ENCODE measurements at places on chromosomes 6 and 20. TPM values are rescaled to one million over a fixed set of nuclear protein-coding genes. Genes with fewer than 3 reads are reported as not detected.

Gene DZANK1
- polyA plus RNA-seq, result 7.3 TPM

- DNase-seq, result no peak
Observed at GRCh38 chr6:56499095-56499494, 143.6 kb downstream of the DST start.

GRCh38 chr6:132298344-132298949, 102.8 kb downstream of the MOXD1 start:
- DNase-seq, result peak; percentile 43

- no peak for DNase-seq
Observed at GRCh38 chr6:15622045-15622740, 40.6 kb downstream of the DTNBP1 start.

GRCh38 chr6:150499882-150500312, 99.8 kb upstream of the PLEKHG1 start:
- DNase-seq, result no peak

- no peak for DNase-seq
Observed at GRCh38 chr20:2400290-2400689, 19.6 kb downstream of the TGM6 start.

Gene WFDC2
- 123 TPM for polyA plus RNA-seq

DNA sequence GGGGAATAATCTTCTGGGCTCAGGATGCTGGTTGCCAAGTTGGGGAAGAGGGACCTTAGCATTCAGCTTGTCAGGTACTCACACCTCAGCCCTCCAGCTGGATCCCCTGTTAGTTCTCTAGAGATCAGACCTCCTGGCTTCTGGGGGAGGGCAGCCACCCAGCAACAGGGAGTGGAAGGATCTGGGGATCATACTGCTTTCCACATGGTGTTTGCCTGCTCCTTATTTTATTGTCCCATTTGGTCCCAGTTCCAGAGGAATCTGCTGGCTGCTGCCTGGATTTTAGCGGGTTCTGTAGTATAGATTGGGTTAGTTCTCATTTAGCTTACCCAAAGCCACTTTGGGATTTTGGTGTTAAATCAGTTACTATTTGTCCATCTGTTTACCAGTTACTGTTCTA, 29.3 kb downstream of the KAT14 start:
- no peak for DNase-seq

DNA sequence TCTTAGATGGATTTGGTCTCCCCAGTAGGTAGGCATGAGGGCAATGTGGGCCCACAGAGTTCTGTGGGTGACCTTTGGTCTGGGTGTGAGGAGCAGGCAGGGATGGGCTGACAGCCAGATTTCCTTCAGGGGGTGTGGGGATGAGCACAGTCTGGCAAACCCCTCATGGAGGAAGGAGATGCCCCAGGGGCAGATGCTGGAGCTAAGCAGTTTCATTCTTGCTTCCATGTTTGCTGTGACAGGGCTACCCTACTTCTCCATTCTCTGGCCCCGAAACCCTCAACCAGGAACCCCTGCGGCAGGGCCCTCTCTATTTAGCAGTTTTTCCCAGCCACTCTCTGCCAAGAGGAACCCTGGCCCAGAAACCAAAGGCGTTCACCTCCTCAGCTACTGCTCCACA, 40.4 kb downstream of the GCLC start:
- DNase-seq, result no peak

Gene GABRR1
- polyA plus RNA-seq, result 0.95 TPM

DNA sequence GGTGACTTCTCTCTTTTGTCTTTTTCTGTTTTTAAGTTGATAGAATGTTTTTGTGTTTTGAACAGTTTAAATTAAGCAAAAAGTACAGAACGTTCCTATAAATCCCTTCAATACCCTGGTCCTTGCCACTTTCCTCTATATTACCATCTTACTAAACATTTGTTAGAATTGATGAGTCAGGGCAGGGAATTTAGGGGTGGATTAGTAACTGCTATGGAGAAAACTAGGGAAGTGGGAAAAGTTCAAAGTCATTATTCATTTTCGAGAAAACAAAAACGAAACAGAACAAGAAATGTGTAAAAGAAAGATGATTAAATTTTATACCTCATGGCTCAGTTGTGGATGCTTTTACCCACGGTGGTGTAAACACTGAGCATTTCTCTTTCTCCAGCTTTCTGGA, 240.4 kb upstream of the SULF2 start:
- no peak for DNase-seq

Gene PPIL6
- 16.7 TPM for polyA plus RNA-seq

Gene SYCP2L
- 6.1 TPM for polyA plus RNA-seq

DNA sequence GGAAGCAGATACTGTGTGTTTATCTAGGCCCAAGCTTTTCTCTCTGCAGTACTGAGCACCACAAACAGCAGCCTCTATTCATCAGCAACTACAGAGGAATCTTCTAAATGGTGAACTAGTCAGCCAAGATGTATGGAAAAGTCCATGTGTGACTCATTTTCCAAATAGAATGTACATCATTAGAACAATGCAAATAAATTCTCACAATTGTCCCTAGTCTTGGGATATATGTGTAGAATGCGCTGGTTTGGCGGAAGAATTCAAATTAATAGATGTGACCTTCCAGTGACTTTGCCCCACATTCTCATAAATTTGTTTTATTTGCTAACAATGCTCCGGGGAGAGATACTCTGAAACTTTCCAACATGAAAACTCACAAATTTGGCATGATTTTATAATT, 436.2 kb downstream of the CBLN4 start:
- peak; percentile 65 for DNase-seq

- no peak for DNase-seq
Observed at GRCh38 chr6:150702675-150703074, 103.0 kb downstream of the PLEKHG1 start.

DNA sequence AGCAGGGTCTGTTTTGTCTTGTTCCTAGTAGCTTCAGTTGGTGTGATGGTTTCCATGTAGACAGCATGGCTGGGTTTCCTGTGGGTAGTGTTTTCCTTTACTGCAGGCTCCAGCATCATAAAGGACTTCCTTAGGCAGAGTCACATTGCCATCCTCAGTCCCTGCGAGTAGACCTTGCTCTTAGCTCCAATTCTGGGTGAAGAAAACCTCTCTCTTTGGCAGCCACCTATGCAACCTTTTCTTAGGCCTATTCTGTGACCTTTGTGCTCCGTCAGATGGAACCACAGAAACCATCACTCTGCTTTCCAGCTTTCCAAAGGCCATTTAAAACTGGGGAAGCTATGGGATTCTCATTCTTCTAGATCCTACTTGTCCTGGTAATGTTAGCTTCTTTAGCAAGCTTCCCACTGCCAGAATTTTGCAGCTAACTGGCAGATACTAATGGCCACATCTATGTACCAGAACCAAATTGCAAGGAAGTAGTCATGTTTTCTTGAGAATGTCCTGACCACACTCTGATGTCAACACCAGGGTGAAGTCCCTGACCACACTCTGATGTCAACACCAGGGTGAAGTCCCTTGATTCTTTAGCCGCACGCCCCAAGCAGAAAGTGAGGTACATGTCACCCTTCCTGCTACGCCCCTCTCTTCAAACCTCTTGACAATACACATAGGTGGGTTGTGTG, 646.6 kb upstream of the HS3ST5 start:
- no peak for DNase-seq

DNA sequence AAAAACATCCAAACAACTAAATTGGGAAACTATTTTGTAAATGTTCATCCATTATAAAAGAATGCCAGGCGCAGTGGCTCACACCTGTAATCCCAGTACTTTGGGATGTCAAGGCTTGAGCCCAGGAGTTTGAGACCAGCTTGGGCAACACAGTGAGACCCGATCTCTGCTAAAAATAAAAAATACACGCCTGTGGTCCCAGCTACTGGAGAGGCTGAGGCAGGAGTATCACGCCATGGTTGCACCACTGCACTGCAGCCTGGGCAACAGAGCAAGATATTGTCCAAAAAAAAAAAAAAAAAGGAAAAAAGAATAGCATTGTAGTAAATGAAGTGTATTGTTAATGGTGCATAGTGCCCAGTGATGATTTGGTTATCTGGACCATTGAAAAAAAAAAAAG, 38.7 kb downstream of the FKBP5 start:
- no peak for DNase-seq

- DNase-seq, result no peak
Observed at GRCh38 chr20:38859070-38859690, 53.7 kb downstream of the PPP1R16B start.

Gene ZNF335
- 14.4 TPM for polyA plus RNA-seq

DNA sequence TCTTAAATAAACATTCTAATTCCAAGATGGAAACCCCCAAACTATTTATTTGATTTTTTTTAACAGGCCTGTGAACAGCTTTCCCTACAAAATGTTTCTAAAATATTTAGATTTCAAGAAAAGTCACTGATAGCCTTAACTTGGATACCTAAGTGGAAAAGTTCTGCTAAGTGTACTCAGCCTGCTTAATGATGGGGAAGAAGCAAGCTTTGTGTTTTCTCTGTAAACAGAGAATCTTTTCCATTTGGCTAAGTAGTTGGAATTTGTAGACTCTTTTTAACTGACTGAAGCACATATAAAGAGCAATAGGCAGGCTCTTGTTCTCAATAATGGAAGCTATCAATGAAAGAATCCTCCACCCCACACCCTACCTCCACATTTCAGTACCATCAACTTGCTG, 108.2 kb downstream of the KIF6 start:
- no peak for DNase-seq

Gene HFE
- polyA plus RNA-seq, result 9.7 TPM

Gene RAD21L1
- polyA plus RNA-seq, result not detected

Gene CCN6
- polyA plus RNA-seq, result 3.8 TPM

Gene TRIM31
- not detected for polyA plus RNA-seq

DNA sequence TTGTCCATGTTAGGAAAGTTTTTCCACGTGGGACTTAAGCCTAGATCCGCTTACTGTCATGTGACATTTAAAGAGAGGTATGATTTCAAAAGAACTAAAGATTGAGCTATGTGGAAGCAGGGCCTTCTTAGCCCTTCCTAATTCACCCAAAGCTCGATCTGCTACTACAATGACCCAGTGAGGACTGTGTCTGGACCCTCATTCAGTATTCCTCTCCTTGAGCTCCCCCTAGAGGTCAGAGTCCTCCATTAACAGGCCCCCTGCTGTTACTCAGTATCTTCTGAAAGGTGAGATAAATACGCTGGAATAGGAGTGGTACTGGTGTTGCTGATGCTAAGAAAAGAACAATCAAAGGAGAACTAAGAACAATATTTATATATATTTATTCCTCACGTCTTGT, 414.0 kb downstream of the GJA1 start:
- DNase-seq, result peak; percentile 68

DNA sequence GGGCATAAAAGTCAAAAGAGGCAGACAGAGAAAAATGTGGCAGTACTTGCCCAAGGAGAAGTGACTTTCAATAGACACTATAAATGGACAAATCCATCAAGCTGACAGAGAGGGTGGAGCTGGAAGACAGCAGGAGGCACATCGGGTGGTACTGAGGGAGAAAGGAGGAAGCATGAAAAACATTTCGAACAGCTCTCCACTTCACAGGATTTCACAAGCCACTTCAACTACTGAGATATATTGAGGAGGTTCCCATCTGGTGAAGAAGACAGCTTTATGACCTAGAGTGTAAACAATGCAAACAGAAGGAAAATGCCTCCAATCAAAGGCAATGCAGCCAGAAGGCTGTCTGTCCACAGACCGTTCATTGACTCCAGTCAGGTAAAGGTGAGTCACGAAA, 259.4 kb upstream of the ECI2 start:
- DNase-seq, result no peak

DNA sequence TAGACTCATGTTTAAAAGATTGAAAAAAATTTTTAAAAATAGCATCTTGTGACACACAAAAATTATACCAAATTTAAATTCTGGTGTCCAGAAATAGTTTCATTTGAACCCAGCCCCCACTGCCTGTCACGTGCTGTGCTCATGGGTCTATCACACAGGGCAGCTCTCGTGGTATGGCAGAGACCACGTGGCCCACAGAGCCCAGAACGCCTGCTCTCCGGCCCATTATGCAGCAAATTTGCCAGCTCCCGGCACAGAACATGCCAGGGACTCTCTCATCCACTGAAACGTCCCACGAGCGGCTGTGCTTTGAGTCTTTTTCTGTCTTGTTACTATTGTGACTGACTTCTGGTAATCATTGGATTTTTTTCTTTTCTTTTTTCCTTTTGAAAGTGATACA, 224.3 kb downstream of the TTLL2 start:
- no peak for DNase-seq

- no peak for DNase-seq
Observed at GRCh38 chr6:17932330-17932852, 55.0 kb downstream of the KIF13A start.

GRCh38 chr6:52745764-52746201, 17.5 kb downstream of the GSTA2 start:
- no peak for DNase-seq

DNA sequence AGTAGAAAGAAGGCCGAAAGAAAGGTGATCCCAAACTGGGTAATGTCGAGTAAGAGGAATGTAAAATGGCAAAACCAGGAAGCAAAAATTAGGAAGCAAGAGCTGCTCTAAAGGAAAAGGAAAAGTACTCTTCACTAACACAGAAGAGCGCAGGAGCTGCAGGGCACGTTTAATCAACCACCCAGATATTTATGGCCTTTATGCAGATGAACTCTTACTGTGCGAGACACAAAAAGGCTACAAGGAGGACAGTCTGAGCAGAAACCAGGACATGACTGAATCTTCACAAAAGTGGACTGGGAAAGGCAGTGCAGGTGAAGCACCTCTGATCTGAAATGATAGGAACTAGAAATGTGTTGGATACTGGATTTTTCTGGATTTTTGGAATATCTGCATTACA, 15.2 kb upstream of the PRR18 start:
- DNase-seq, result no peak

Gene ZNF391
- polyA plus RNA-seq, result 10.3 TPM

Gene NHLRC1
- polyA plus RNA-seq, result 2.3 TPM

DNA sequence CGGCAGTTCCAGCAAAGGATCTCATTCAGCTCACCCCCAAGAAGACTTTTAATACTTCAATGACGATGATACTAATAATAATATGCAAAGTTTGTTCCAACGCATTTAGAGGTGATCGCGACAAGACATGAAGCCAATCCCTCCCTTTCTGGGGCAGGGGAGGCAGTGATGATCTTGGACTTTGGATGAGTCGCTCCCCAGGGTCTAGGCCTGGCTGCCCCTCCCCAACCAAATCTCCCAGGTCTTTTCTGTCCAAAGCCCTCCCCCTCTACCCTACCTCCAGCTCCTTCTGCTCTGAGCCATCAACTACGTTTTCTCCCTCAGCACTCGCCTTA, 33.9 kb downstream of the HLA-A start:
- no peak for DNase-seq

GRCh38 chr20:4252005-4252404, 236.6 kb upstream of the RNF24 start:
- DNase-seq, result no peak

GRCh38 chr6:29702519-29703103, 20.6 kb upstream of the HLA-F start:
- no peak for DNase-seq

GRCh38 chr6:1873781-1874180, 264.1 kb downstream of the FOXC1 start:
- no peak for DNase-seq

Gene PRDM1
- polyA plus RNA-seq, result 2.4 TPM

Gene KCNQ5
- polyA plus RNA-seq, result 0.19 TPM

- DNase-seq, result no peak
Observed at GRCh38 chr6:139494376-139494990, 120.0 kb upstream of the CITED2 start.

Gene PCED1A
- 74.6 TPM for polyA plus RNA-seq

All from renal cortex interstitium (tissue), 15 donors.